Activated CD8-positive, alpha-beta memory T cell treated with anti-CD3 and anti-CD28 coated beads for 1 hour (primary cell): ENCODE measurements at places on chromosomes 3 and 15.

- no peak for DNase-seq
Observed at GRCh38 chr3:11230832-11231231, 41.4 kb upstream of the ATG7 start.

- DNase-seq: no peak
Observed at GRCh38 chr3:148796799-148797198, 30.8 kb upstream of the CPB1 start.

DNA sequence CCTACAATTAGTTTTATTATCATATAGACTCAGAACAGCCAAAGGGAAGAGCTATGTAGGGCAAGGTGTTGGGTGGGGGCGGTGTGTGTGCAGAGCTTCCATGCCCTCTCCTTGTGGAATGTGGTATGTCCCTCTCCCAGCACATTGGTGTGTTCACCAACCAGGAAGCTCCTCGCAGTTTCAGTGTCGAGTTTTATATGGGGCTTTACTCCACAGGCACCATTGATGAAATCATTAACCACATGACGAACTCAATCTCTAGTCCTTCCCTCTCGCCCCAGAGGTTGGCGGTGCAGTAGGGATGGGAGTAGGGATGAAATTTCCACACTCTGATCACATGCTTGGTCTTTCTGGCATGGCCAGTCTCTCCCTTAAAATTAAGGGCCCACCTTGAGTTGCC lies 13.6 kb upstream of the SRP14 start:
- DNase-seq: no peak

- no peak for DNase-seq
Observed at GRCh38 chr3:134658555-134658954, 7.7 kb upstream of the KY start.
